Gastroesophageal sphincter (tissue), 4 donors: ENCODE measurements at places on chromosomes 12 and 14. TPM values are rescaled to one million over a fixed set of nuclear protein-coding genes. Genes with fewer than 3 reads are reported as not detected.

The CYP46A1 gene
- 0.94 TPM for total RNA-seq

The KRT7 gene
- total RNA-seq = 0.47 TPM

The OTX2 gene
- total RNA-seq = not detected

The ZNF268 gene
- total RNA-seq = 22.3 TPM

The SELPLG gene
- 6.3 TPM for total RNA-seq

The AQP2 gene
- not detected for total RNA-seq

The GARIN6 gene
- not detected for total RNA-seq

The CCDC177 gene
- total RNA-seq = not detected

The OAS3 gene
- total RNA-seq = 10.2 TPM

The CD163 gene
- 76.0 TPM for total RNA-seq

The KLRC2 gene
- not detected for total RNA-seq

The GALNT6 gene
- 2.2 TPM for total RNA-seq

The NUAK1 gene
- total RNA-seq = 9.5 TPM

The ACOT4 gene
- 0.50 TPM for total RNA-seq

The HNF1A gene
- total RNA-seq = not detected

The APAF1 gene
- 8.9 TPM for total RNA-seq

The ERBB3 gene
- total RNA-seq = 19.3 TPM

The HRK gene
- total RNA-seq = 0.45 TPM

The CRIP1 gene
- 30.2 TPM for total RNA-seq

The BCL2L14 gene
- not detected for total RNA-seq

The OR4E2 gene
- total RNA-seq = not detected

The NYNRIN gene
- total RNA-seq = 19.9 TPM

The SLC22A17 gene
- total RNA-seq = 31.0 TPM

The CABP1 gene
- total RNA-seq = 0.81 TPM

The ANO4 gene
- total RNA-seq = 0.30 TPM

The LRTM2 gene
- total RNA-seq = not detected

The KCNMB4 gene
- 6.5 TPM for total RNA-seq

The KRT79 gene
- total RNA-seq = not detected

The RILPL2 gene
- total RNA-seq = 7.9 TPM

The KRT78 gene
- 1.4 TPM for total RNA-seq

The ERP27 gene
- 3.4 TPM for total RNA-seq

The DUSP6 gene
- 54.9 TPM for total RNA-seq

The DHRS7 gene
- 56.7 TPM for total RNA-seq

The TAS2R10 gene
- total RNA-seq = not detected

The ARMH4 gene
- 4.6 TPM for total RNA-seq

The NXPH4 gene
- 1.1 TPM for total RNA-seq

The KLRC1 gene
- total RNA-seq = not detected

The ORMDL2 gene
- 12.9 TPM for total RNA-seq

The PTGES3 gene
- 112 TPM for total RNA-seq

The FOXN4 gene
- not detected for total RNA-seq
